ENCODE measurements at places on chromosomes 12 and 14. TPM values are rescaled to one million over a fixed set of nuclear protein-coding genes. Genes with fewer than 3 reads are reported as not detected.

Gene ATP2A2
- 99.5 TPM for total RNA-seq

GRCh38 chr14:53621921-53622320 is 334.7 kb downstream of the BMP4 start:
- peaks cover 4% of the 10 kb centered on the region for H3K4me1 ChIP-seq
- no peak for DNase-seq
- no peak overlapping the region for H3K27ac ChIP-seq
- no peaks in the 10 kb centered on the region for H3K36me3 ChIP-seq
- H3K27me3 ChIP-seq, result no peaks in the 10 kb centered on the region
- no peak overlapping the region for H3K4me3 ChIP-seq

Gene DIO3
- total RNA-seq, result 3.3 TPM

Gene PLXNC1
- total RNA-seq, result 13.4 TPM

Gene EML1
- total RNA-seq, result 47.7 TPM

- peak; percentile 50 for DNase-seq
- H3K27me3 ChIP-seq, result no peaks in the 10 kb centered on the region
- no peaks in the 10 kb centered on the region for H3K36me3 ChIP-seq
- no peaks in the 10 kb centered on the region for H3K4me1 ChIP-seq
Observed at GRCh38 chr12:103326190-103326589, 169.6 kb downstream of the C12orf42 start.

GRCh38 chr12:39112064-39112463 is 206.7 kb upstream of the CPNE8 start:
- H3K27ac ChIP-seq, result no peak overlapping the region
- no peak for DNase-seq
- H3K36me3 ChIP-seq, result no peaks in the 10 kb centered on the region
- H3K27me3 ChIP-seq, result no peaks in the 10 kb centered on the region

DNA sequence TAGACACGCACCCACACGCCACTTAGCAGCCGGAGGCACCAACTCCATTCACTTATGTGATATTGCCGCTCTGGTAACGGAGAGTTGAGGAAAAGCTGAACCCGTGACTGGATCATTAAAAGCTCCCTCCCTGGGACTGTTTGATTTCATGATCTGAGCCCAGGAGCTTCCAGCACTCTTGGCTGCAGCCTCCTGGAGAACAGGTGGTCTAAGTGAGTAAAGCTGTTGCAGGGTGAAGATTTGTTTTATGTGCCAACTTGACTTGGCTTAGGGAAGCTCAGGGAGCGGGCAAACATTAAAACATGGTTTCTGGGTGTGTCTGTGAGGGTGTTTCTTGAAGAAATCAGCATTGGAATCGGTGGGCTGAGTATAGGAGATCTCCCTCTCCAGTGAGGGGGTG is 16.9 kb upstream of the TMEM132C start:
- no peaks in the 10 kb centered on the region for H3K27me3 ChIP-seq
- no peak for DNase-seq
- no peak overlapping the region for H3K27ac ChIP-seq
- no peaks in the 10 kb centered on the region for H3K36me3 ChIP-seq

DNA sequence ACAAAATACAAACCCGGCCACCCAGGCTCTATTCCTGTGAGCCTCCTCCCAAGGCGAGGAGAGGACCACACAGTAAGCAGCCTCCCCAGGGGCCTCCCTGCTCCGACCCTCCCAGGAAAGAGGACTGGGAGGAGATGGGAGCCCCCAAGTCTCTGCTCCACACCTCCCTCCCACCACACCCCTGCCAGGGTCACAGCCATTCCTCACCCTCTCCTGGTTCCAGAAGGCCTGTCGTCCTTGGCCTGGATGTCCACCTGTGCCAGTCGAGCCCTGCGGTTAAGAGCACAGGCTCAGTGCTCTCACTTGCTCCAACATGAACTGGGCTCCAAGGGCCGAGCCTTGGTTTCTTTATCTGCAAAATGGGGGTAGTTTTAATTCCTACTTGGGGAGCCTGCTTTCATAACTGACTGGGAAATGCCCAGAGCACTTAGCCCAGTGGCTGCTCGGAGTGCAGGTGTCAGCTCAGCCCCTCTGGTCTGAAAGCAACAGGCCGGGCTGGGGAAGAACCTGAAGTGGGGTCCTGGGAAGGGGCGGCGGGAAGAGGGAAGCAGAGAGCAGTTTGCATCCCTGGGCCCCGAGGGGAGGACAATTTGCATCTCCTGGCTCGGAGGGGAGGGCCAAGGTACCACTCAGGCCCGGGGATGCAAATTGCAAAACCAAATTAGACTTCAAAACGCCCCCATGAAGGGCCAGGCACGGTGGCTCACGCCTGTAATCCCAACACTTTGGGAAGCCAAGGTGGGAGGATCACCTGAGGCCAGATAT is 23.6 kb downstream of the TCHP start:
- no peaks in the 10 kb centered on the region for H3K36me3 ChIP-seq
- no peak for DNase-seq
- H3K27ac ChIP-seq, result no peak overlapping the region
- no peak overlapping the region for H3K4me3 ChIP-seq
- no peaks in the 10 kb centered on the region for H3K27me3 ChIP-seq

DNA sequence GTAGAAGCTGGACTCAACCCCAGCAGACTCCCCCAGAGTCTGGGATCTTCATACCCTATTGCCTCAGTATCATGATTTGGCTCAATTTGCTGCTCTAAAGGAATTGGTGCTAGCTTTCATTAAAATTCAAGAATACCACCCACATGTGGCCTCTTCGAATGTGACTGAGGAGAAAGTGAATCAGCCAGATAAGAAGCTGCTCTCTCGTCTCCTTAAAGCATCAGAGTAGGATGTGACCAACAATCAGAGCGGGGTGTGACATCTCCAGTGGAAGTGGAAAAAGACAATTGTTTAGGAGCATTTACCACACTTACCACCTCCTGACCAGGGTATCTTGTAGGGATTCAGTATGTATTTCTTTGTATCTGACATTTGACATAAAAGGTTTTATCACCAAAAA is 278.2 kb upstream of the DIO2 start:
- no peaks in the 10 kb centered on the region for H3K27me3 ChIP-seq
- H3K4me3 ChIP-seq, result no peak overlapping the region
- no peak overlapping the region for H3K27ac ChIP-seq
- H3K36me3 ChIP-seq, result no peaks in the 10 kb centered on the region
- no peak for DNase-seq

GRCh38 chr14:73266317-73266716 is 29.0 kb downstream of the PAPLN start:
- H3K4me3 ChIP-seq, result no peak overlapping the region
- H3K27me3 ChIP-seq, result peaks cover 21% of the 10 kb centered on the region
- H3K4me1 ChIP-seq, result no peaks in the 10 kb centered on the region
- H3K36me3 ChIP-seq, result no peaks in the 10 kb centered on the region
- H3K27ac ChIP-seq, result no peak overlapping the region

- H3K27me3 ChIP-seq, result no peaks in the 10 kb centered on the region
- no peak overlapping the region for H3K27ac ChIP-seq
- H3K4me1 ChIP-seq, result no peaks in the 10 kb centered on the region
- no peak for DNase-seq
- H3K4me3 ChIP-seq, result no peak overlapping the region
- no peaks in the 10 kb centered on the region for H3K36me3 ChIP-seq
Observed at GRCh38 chr12:44446181-44446580, 429.9 kb downstream of the NELL2 start.

DNA sequence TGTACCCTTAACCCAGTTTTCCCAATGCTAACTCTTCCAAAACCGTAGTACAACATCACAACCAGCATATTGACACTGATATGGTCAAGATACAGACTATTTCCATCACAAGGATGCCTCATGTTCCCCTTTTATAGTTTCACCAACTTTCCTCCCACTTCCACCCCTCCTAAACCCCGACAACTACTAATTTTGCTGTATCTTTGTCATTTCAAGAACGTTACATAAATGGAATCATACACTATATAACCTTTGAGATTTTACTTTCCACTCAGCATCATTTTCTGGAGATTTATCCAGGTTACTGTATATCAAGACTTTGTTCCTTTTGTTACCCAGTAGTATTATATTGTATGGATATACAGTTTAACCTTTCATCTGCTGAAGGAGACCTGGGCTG is 88.9 kb downstream of the MED13L start:
- no peaks in the 10 kb centered on the region for H3K27me3 ChIP-seq
- no peak for DNase-seq
- peaks cover 52% of the 10 kb centered on the region for H3K4me1 ChIP-seq
- no peaks in the 10 kb centered on the region for H3K36me3 ChIP-seq
- H3K4me3 ChIP-seq, result no peak overlapping the region
- H3K27ac ChIP-seq, result peak overlapping the region; percentile 23

Gene KRT73
- total RNA-seq, result not detected

GRCh38 chr12:68122236-68122920 is 37.2 kb downstream of the IFNG start:
- H3K4me3 ChIP-seq, result no peak overlapping the region
- H3K4me1 ChIP-seq, result peaks cover 6% of the 10 kb centered on the region
- no peaks in the 10 kb centered on the region for H3K36me3 ChIP-seq
- DNase-seq, result no peak

Gene TMEM229B
- 0.12 TPM for total RNA-seq

DNA sequence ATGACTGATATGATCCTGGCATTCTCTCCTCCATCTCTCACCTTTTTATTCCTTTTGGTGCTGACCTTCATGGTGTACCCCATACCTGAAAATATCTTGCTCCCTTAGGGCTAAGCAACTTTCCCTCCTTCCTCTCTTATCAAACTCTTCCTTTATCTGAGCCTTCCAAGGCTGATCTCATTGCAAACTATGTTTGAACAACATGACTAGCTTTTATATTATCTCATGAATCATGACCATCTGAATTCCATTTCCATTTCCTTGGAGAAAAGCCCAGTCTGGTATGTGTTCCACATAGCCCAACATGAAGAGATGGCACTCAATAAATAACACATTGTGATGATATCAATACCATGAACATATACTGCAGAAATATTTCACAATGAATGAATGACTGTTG is 111.6 kb downstream of the TSPAN8 start:
- H3K4me1 ChIP-seq, result peaks cover 3% of the 10 kb centered on the region
- H3K27me3 ChIP-seq, result no peaks in the 10 kb centered on the region
- no peak overlapping the region for H3K4me3 ChIP-seq
- no peaks in the 10 kb centered on the region for H3K36me3 ChIP-seq

- no peaks in the 10 kb centered on the region for H3K4me1 ChIP-seq
- no peak for DNase-seq
- H3K36me3 ChIP-seq, result no peaks in the 10 kb centered on the region
- no peak overlapping the region for H3K4me3 ChIP-seq
- H3K27me3 ChIP-seq, result no peaks in the 10 kb centered on the region
Observed at GRCh38 chr14:67963960-67964812, 144.6 kb downstream of the RAD51B start.

GRCh38 chr14:68598621-68599447 is 194.0 kb downstream of the ZFP36L1 start:
- no peaks in the 10 kb centered on the region for H3K27me3 ChIP-seq
- H3K36me3 ChIP-seq, result no peaks in the 10 kb centered on the region
- no peak overlapping the region for H3K4me3 ChIP-seq
- H3K4me1 ChIP-seq, result peaks cover 61% of the 10 kb centered on the region
- no peak for DNase-seq

Gene PRH2
- total RNA-seq, result not detected

DNA sequence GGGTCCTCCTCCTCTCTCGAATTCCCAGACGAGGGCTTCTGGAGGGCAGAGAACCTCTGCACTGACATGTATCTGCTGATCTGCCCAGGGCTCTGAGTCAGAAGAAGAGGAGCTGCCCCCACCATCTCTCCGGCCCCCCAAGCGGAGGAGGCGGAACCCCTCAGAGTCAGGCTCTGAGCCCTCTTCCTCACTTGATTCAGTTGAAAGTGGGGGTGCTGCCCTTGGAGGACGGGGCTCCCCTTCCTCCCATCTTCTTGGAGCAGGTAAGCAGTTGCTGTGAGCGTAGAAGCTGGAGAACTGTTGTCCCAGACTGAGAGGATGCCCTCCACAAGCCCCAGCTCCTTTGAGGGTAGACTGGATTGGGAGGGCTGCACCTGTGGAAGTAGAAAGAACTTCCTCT is 19.8 kb downstream of the PRPF40B start:
- H3K36me3 ChIP-seq, result no peaks in the 10 kb centered on the region
- H3K27me3 ChIP-seq, result no peaks in the 10 kb centered on the region
- no peak overlapping the region for H3K27ac ChIP-seq
- no peak overlapping the region for H3K4me3 ChIP-seq
- H3K4me1 ChIP-seq, result no peaks in the 10 kb centered on the region
- DNase-seq, result no peak

Gene MYF6
- 0.43 TPM for total RNA-seq

- peaks cover 10% of the 10 kb centered on the region for H3K4me1 ChIP-seq
- no peak for DNase-seq
- H3K36me3 ChIP-seq, result no peaks in the 10 kb centered on the region
- peaks cover 4% of the 10 kb centered on the region for H3K27me3 ChIP-seq
- H3K27ac ChIP-seq, result no peak overlapping the region
Observed at GRCh38 chr14:91890291-91890749, 23.0 kb upstream of the TC2N start.

Gene ETFBKMT
- 1.5 TPM for total RNA-seq

GRCh38 chr14:73741386-73741875 is 27.2 kb upstream of the PNMA1 start:
- H3K36me3 ChIP-seq, result no peaks in the 10 kb centered on the region
- H3K27me3 ChIP-seq, result no peaks in the 10 kb centered on the region
- peak; percentile 60 for DNase-seq
- H3K27ac ChIP-seq, result no peak overlapping the region
- H3K4me1 ChIP-seq, result peaks cover 31% of the 10 kb centered on the region
- no peak overlapping the region for H3K4me3 ChIP-seq

Gene PLEKHD1
- total RNA-seq, result not detected

DNA sequence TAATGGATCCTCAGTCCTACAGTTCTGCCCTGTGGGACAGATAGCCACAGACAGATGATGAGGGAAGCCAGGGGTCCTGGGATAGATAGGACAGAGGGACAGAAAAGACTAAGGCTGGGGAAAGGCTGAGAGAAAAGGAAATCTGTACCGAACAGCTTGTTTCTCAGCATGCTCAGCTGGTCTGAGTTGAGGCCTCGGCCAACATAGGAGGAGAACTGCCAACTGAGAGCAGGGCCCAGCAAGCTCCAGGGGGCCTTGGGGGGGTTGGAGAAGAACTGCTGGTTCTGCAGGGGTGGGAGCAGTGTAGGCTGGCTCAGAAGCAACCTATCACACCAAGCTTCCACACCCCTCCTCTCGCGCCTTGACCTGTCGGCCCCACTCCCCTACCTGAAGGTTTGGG is 10.1 kb downstream of the IL23A start:
- H3K27me3 ChIP-seq, result no peaks in the 10 kb centered on the region
- no peak overlapping the region for H3K27ac ChIP-seq

Gene HVCN1
- total RNA-seq, result 12.0 TPM

Gene BCL11B
- total RNA-seq, result 1.3 TPM

Gene STYX
- 33.6 TPM for total RNA-seq
